ENCODE measurements at places on chromosomes 5 and 9.

- no peak for DNase-seq
Measured at GRCh38 chr9:108727580-108728111, 128.1 kb downstream of the ACTL7B start.

DNA sequence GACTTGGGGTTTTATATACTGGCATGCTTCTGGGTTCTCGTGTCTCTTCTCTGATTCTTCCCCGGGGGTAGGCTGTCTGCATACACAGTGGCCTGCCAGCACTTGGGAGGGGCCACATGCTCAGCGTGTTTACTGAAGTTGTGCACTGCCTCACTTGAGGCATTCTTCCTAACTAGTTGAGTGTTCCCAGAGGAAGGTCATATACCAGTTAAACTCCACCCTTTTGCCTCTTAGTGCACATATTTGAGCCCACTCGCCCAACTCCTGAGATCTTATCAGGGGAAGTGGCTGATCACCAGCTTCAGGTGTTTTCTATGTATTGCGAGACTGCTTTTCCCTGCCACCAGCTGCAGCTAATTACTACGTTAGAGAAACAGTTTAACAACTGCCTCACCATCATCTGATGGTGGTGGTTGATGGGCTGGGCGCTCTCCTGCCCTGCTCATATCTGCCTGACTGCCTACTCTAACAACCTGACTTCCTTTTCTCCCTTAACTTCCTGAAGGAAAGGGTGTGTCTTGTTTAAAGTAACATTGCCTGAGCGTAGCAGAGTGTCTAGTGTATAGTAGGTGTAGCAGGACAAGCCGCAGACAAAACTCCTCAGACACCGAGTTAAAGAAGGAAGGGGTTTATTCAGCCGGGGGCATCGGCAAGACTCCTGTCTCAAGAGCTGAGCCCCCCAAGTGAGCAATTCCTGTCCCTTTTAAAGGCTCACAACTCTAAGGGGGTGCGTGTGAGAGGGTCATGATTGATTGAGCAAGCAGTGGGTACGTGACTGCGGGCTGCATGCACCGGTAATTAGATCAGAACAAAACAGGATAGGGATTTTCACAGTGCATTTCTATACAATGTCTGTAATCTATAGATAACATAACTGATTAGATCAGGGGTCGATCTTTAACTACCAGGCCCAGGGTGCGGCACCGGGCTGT is 60.1 kb upstream of the CLINT1 start:
- DNase-seq = peak; percentile 22

DNA sequence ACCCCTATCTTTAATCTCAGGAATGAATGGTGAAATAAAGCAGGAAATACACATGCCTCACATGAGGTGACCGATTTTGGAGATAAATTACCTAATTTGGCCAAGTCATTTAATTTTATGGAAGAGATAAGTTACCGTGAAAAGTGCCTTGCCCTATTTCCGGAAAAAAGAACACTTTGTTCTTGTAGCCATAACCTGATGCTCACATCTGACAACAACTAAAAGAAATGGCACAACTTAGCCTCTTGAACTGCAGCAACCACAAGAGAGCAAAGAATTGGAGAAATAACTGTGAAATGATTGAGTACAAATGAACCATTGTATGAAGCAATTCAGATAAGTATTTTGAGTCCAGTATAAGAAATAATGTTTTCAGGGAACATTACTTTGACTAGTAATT is 628.1 kb upstream of the TYRP1 start:
- no peak for DNase-seq

GRCh38 chr5:160442824-160443431 is 21.3 kb downstream of the PTTG1 start:
- no peak for DNase-seq

GRCh38 chr5:54186912-54187445 is 123.4 kb downstream of the ARL15 start:
- no peak for DNase-seq

GRCh38 chr5:149386166-149386565 is 7.1 kb upstream of the IL17B start:
- no peak for DNase-seq

GRCh38 chr5:65359981-65360380 is 121.7 kb downstream of the ADAMTS6 start:
- DNase-seq = no peak

GRCh38 chr5:43582082-43583005 is 20.6 kb upstream of the NNT start:
- no peak for DNase-seq

- DNase-seq = no peak
Measured at GRCh38 chr9:27499451-27499850, 24.6 kb upstream of the IFNK start.

GRCh38 chr5:180118391-180118791 is 46.8 kb upstream of the RNF130 start:
- DNase-seq = no peak

DNA sequence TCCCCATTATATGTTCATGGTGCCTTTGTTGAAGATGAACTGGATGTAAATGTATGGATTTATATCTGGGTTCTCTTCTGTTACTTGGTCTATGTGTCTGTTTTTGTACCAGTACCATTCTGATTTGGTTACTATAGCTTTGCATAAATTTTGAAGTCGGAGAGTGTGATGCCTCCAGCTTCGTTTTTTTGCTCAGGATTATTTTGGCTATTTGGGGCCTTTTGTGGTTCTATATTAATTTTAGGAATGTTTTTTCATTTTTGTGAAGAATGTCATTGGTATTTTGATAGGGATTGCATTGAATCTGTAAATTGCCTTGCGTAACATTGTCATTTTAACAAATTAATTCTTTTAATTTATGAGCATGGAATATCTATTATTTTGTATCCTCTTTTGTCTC is 36.6 kb upstream of the ZNF366 start:
- DNase-seq = no peak

DNA sequence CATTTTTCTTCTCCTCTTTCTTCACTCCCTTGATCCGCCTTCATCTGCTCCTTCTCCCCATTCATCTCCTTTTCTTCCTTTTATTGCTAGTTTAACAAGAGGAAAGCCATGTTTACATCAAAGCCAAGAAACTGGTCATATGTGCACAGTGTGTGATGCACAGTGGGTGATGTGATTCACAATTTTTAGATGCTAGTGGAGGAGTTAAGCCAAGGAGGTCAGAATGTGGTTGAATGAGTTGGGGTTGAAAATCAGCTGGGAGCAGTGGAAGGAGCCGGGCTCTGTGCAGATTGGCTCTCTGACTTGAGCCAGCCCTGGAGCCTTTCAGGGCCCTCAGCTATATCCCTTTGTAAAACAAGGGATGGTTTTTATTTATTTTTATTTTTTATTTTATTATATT is 7.3 kb downstream of the ACER2 start:
- DNase-seq = no peak

DNA sequence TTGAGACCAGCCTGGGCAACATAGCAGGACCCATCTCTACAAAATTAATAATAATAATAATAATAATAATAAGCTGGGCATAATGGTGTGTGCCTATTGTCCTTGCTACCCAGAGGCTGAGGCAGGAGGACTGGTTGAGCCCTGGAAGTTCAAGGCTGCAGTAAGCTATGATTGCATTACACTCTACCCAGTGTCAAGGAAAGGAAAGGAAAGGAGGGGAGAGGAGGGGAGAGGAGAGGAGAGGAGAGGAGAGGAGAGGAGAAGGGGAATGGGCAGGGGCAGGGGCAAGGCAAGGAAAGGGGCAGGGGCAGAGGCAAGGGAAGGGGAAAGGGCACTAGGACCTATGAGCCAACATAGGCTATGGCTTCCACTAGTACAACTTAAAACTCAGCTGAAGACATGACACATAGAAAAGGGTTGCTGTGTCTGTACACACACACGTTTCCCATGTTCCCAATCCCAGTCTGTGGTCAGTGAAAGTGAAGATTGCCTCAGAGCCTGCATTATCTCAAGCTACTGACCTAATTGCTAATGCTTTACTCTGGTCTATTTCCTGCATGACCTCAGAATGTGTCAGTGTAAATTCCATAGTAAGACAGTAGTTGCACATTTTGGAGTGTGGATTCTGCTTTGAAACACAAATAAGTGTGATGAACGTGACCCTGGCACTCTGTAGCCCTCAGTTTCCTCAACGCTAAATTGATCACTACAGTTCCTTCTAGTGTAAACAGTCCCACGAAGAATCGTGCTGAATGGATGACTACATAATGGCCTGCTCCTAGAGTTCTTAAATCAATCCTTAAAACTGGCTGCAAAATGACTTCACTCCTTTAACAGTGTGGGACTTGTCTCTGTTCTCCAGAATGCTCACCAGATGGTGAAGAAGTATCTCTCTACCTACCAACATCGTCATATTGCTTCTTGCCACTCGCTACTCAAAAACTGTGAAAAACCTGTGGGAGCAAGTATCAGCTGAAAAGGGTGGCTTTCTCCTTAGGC is 497.0 kb downstream of the RAB3C start:
- DNase-seq = no peak

DNA sequence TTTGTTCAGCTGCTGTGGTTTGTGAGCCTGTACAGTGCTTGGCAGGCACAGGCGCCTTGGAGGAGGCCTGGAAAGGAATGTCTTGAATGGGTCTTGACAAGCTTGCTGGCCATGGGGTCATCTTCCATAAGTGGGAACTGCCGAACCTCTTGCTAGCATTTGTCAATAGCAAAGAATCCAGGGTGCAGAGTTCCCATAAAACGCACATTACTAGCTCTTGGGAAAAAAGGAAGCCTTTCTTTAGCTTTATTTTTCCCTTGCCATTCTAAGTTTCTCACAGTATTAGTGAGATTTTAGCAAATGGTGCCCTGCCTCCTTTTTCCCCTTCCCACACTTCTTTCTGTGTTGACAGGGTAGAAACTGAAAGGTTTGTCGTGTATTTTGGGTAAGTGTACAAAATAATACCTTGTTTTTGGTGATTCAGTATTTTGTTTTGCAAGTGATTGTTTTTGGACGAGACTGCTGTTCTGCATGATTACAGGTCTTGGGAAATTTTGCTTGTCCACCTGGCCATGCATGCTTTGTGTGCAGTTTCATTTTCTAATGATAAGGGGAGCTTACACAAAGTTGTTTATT is 82.0 kb downstream of the ADGRV1 start:
- DNase-seq = no peak

DNA sequence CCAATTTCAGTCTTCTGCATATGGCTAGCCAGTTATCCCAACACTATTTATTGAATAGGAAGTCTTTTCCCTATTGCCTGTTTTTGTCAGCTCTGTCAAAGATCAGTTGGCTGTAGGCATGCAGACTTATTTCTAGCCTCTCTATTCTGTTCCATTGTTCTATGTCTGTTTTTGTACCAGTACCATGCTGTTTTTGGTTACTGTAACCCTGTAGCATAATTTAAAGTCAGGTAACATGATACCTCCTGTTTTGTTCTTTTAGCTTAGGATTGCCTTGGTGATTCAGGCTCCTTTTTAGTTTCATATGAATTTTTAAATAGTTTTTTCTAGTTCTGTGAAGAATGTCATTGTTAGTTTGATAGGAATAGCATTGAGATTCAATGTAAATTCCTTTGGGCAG is 104.9 kb upstream of the SLCO6A1 start:
- DNase-seq = no peak

DNA sequence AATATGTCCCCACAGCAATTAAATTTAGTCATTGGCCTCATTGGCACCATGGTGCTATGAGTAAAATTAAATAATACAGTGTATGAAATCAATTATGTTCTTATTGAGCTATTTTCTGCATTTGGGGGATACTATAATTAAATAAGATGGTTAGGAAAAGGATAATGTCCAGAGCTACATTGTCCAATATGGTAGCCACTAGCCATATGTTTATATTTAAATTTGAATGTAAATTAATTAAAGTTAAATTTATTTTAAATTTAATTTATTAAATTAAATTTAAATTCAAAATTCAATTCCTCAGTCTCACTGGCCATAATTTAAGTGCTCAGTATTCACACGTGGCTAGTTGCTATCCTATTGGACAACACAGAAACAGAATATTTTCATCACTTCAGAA is 115.7 kb downstream of the SPATA31D1 start:
- DNase-seq = no peak

GRCh38 chr9:129547063-129547462 is 73.8 kb downstream of the C9orf50 start:
- DNase-seq = no peak

- DNase-seq = no peak
Measured at GRCh38 chr5:40754381-40755092, 1.2 kb downstream of the TTC33 start.

- peak; percentile 70 for DNase-seq
Measured at GRCh38 chr5:95812074-95812471, 10.5 kb downstream of the GLRX start.

DNA sequence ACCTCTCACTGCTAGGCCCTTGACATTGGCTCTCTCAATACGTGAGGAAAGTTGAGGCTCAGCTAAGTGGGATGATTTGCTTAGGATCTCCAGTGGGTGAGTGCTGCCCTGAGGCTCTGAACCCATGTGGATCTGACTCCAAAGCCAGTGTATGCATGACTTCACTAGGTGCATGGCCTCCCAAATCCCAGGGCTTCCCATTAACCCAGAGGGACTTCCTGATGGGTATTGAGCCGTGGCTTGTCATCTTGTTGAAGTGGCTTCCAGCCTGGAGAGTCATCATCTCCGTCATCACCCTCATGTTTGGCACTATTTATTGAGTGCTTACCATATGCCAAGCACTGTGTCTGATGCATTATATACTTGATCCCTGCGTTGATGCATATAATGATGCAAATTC is 37.3 kb upstream of the TEX48 start:
- DNase-seq = no peak

GRCh38 chr5:108989761-108990392 is 242.2 kb downstream of the FER start:
- no peak for DNase-seq

- DNase-seq = no peak
Measured at GRCh38 chr5:1387059-1387755, 42.3 kb upstream of the CLPTM1L start.

GRCh38 chr9:8365029-8365428 is 565.5 kb upstream of the DMAC1 start:
- no peak for DNase-seq

- no peak for DNase-seq
Measured at GRCh38 chr5:58731641-58732040, 148.8 kb downstream of the RAB3C start.

DNA sequence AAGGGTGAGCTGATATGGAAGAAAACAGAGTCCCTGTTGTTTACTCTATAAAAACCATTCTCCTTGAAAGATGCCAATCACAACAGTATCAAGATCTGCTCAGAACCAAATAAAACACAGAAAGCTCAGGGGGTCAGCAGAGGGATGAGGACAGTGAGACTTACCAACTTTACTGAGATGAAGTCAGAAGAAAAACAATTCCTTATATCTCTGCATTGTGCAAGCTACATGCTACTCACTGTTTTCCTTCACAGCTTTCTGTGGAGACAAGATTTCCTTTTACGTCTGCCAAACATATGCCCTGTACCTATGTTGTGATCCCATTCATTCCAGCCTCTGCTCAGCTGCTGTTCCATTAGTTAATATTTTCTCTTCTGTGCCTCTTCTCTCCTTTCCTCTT is 185.6 kb downstream of the TSSK1B start:
- no peak for DNase-seq

Measured in activated CD4-positive, alpha-beta T cell treated with anti-CD3 and anti-CD28 coated beads for 36 hours (primary cell).